ENCODE measurements at places on chromosomes 1 and 21. TPM values are rescaled to one million over a fixed set of nuclear protein-coding genes. Genes with fewer than 3 reads are reported as not detected.

DNA sequence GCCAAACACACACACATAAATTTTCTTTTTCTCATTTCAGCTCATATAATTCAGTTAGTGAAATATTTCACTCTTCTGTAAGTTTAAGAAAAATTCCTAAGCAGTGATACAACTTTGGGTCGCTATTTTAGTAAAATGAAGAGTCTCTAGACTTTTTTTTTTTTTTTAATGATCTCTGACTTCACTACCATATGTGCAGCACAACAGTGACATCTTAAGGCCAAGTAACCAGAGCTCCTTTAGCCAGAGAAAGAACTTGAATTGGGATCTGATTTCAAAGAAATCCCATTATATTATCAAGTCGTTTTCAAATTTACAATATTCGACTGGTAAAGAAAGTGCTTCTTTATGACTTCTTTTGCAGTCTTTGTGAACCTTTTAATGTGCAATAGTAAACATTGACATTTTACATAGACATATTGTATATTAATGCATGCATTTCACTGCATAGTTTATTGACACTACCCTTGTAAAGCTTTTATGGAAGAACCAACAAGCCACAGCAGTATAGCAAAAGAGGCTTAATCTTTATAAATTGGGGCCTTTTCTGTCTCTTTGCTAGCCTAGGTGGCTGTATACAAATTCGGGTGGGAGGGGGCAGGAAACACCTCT, 62.2 kb downstream of the LRRC40 start:
- DNase-seq = no peak

DNA sequence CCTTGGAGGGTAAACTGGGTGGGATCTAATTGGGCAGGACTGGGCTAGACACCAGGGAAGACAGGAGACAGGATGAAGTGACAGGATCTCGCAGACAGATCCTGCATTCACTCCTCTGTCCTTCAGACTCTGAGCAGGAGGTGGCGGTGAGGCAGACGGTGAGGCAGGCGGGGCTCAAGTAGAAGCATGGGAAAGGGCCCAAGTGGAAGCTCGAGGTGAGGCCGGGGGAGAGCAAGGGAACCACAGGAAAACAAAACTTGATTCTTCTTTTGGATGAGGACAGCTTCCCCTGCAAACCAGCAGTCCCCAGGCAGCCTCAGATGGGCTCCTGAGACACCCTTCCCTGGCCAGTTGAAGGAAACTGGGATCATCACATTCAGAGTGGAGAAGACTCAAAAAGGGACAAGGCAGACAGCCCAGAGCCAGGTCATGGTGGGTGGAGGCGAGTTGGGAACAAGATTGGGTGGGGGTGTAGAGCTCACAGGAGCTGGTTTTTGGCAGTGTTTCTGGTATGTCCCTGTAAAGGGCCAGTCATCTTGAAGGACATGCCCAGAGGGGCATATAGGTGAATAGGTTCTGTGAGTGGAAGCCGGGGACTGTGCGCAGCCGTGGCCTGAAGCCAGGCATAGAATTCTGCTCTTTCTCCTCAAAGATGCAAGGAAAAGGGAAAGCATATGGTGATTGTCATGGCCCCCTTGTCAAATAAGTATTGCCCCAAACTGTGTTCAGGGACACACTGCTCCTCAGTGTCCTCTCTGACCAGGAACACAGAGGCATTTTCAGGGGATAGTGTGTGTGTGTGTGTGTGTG, 18.0 kb downstream of the INKA2 start:
- DNase-seq = no peak

Gene MNDA
- 2.9 TPM for total RNA-seq

Gene KCNC4
- 4.2 TPM for total RNA-seq

DNA sequence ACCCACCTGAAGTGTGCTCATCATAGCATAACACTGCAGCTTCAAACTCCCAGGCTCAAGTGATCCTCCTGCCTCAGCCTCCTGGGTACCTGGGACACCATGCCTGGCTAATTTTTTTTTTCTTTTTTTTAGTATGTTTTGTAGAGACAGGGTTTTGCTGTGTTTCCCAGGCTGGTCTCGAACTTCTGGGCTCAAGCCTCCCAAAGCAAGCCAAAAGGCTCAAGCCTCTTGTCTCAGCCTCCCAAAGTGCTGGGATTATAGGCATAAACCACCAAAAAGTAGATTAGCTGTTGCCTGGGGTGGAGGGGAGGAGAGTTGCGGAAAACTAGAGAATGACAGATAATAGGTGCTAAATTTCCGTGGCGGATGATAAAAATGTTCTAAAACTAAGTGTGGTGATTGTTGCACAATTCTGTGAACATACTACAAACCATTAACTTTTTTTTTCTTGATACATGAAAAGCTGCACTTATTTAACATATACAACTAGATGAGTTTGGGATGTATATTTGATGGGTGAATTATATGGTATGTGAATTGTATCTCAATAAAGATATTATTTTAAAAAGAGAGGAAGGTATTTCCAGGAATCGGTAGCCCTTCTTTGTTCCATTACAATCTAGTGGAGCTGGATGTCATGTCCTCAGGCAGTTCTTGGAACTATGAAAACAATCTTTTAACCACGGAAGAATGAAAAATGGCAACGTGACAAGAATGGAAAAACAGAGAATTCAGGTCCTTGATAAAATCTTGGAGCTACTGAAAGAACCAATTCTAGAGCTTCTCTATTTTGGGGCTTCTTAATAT, 27.3 kb upstream of the MED18 start:
- DNase-seq = no peak
